CD4-positive, alpha-beta T cell treated with Interleukin-1 beta for 1 hour (primary cell): ENCODE measurements at places on chromosomes 12 and 14.

GRCh38 chr12:22494319-22494718 is 50.0 kb downstream of the C2CD5 start:
- no peak for DNase-seq

- no peak for DNase-seq
Observed at GRCh38 chr12:3077572-3078081, 448 bp downstream of the TSPAN9 start.

DNA sequence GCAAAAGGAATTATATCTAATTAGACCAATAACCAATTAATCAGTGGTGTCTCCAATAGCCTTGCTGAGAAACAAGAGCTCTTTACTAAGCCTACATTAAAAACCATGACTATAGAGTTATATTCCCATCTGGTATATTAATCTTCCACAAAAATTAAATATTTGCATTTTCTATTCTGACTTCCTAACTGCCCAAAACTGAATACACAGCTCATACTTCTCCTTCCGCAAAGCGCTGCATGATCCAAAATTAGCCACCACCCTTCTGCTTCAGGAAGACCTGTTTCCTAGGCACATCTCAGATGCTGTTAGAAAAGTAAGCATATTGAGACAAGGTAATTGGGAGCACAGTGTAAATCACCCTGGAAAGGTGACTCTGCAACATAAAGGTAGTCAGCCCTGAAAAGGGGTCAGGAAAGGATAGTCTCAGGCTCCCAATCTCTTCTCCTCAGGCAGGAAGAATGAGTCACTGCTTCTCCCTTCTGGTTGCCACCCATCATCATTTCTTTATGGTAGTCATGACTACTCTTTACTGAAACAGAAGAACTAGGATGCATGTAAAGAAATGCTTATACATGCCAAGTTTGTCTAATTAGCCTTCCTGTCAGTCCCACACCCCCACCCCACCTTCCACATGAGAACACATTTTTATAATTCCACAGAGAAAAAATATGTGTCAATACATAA is 54.3 kb downstream of the PLCZ1 start:
- DNase-seq = no peak

- no peak for DNase-seq
Observed at GRCh38 chr14:33280646-33281045, 342.0 kb downstream of the NPAS3 start.

GRCh38 chr12:123659996-123660727 is 10.8 kb upstream of the TCTN2 start:
- DNase-seq = no peak

DNA sequence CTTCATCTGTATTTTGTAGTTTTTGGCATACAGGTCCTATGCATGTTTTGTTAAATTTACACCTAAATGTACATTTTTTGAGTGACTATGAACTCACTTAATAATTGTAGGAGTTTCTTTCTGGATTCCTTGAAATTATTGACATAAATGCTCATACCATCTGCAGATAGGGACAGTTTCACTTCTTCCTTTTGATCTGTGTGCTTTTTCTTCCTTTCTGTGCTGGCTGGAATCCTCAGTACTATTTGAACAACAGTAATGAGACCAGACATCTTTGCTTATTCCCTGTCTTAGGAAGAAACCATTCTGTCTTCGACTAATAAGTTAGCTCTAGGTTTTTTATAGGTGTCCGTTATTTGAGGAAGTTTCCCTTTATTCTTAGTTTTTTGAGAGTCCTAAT is 110.3 kb downstream of the ADGRD1 start:
- no peak for DNase-seq

GRCh38 chr12:58725400-58726105 is 194.8 kb downstream of the LRIG3 start:
- DNase-seq = no peak
